ENCODE measurements at places on chromosomes 7 and 10. TPM values are rescaled to one million over a fixed set of nuclear protein-coding genes. Genes with fewer than 3 reads are reported as not detected.

DNA sequence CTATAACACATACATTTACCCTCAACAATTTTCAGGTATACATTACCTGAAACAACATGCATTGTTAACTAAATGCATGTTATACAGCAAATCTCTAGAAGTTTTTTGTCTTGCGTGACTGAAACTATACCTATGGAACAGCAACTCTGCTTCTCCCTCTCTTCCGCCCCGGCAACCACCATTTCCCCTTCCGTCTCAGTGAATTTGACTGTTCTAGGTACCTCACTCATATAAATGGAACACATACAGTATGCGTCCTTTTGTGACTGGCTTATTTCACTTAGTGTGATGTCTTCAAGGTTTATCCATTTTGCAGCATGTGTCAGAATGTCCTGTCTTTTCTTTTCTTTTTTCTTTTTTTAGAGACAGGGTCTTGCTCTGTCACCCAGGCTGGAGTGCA is 22.5 kb downstream of the CALHM2 start:
- DNase-seq, result no peak

DNA sequence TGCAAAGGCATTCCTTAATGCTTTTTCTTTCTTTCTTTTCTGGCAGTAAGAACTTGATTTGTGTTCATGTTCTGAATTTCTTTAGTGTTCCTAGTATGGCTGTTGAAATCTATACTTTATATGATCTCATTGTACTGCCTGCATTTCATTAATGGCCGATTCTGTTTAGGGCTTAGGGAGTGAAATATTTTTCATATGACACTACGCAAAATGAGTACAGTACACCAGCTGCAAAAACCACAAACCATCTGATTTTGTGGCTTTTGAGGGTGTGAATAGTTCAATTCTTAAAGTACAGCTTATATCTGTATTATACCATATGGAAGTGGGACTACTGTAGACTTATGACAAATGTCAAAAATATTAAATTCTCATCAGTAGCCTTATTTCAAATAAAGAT is 69.1 kb upstream of the FOXP2 start:
- no peak for DNase-seq

NSMCE4A gene
- total RNA-seq, result 34.9 TPM

SKIDA1 gene
- total RNA-seq, result 2.6 TPM

- no peak for DNase-seq
These were observed 43.6 kb upstream of the AP5Z1 start for GRCh38 chr7:4731803-4732202.

Measured in right atrium auricular region (tissue), 2 donors.